ENCODE measurements at places on chromosomes 2 and 18.

GRCh38 chr2:38534746-38535403, 67.9 kb downstream of the HNRNPLL start:
- DNase-seq, result no peak

DNA sequence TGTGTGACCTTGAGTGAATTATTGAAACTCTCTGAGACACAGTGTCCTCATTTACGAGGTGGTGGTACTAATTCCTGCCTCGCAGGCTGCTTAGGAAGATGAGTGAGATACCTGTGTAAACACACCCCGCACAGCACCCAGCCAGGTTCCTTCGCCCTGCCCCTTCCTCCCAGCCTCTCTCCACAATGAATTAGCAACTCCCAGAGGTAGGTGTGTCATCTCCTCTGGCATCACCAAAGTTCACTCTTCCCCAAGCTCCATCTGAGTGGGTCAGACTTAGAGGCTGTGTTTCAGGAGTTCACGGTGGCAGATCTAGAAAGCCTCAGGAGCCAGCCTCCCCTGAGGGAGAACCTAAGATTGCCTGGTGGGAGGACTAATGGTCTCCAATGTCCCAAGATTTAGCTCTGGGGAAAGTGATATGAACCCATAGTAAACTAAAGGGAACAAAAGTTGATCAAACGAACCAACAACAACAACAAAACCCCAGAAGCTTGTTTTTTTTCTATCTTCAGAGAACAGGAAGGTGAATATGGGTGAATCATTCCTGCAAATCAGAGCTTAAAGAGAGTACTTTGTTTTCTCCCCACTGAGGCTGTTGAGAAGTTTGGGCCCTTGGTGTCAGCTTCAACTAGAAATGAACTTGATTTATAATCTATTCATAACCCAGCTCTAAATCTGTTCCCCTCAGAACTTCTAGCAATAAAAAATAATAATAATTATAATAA, 44.4 kb upstream of the NRP2 start:
- DNase-seq, result no peak

- no peak for DNase-seq
Measured at GRCh38 chr2:43100362-43100882, 126.0 kb downstream of the ZFP36L2 start.

- DNase-seq, result no peak
Measured at GRCh38 chr2:240583774-240584173, 2.8 kb upstream of the CAPN10 start.

- DNase-seq, result no peak
Measured at GRCh38 chr2:224938651-224939182, 103.6 kb downstream of the DOCK10 start.

GRCh38 chr2:23523373-23524260, 138.6 kb downstream of the KLHL29 start:
- DNase-seq, result no peak

DNA sequence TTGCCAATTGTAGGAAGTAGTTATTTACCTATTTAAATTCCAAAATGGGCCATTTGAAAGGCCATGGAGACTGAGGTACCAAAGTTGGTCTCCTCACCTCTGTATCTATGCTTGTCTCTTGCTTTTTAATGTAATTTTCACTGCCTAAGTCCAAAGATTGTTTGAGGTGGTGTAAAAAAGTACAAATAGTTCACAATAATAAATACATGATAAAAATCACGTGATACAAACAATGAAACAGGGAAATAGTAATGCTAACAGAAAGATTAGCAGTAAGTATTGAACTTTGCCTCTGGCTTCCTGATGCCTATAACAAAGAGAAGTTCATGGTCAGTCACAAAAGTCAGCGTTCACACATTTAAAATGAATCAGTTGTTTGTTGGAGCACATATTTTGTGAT, 67.6 kb downstream of the CNTNAP5 start:
- DNase-seq, result no peak

DNA sequence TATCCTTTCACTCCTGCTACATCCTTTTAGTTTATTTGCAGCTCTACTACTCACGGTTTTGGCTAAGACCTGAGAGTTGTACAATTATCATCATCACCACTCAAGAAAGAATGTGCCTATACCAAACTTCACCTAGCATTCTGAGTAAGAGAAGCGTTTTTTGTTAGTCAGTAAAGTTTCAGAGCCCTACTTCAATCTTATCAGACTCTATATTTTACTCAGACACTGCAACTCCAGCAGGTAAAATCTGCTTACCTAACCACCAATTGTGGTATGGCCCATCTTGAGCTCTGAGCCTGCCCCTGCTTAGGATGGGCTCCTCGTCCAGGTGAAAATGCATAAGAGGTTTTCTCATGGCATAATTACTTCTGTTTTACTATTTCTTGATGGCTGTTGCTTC, 37.1 kb downstream of the ICOS start:
- DNase-seq, result no peak

DNA sequence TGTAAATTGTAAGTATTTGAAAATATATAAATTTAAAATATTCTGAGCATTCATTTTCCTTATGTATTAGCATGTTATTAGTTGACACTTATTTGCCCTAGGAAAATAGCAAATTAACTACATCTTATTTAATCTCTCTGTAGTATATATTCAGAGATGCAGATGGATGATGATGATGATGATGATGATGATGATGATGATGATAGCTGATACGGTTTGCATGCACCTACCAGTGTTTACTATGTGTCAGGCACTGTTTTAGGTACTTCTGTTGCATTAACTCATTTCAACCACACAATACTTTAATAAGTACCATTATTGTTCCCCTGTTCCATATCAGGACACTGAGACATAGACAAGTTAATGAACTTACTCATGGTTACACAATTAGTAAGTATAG, 191.4 kb upstream of the BOD1L2 start:
- DNase-seq, result no peak

DNA sequence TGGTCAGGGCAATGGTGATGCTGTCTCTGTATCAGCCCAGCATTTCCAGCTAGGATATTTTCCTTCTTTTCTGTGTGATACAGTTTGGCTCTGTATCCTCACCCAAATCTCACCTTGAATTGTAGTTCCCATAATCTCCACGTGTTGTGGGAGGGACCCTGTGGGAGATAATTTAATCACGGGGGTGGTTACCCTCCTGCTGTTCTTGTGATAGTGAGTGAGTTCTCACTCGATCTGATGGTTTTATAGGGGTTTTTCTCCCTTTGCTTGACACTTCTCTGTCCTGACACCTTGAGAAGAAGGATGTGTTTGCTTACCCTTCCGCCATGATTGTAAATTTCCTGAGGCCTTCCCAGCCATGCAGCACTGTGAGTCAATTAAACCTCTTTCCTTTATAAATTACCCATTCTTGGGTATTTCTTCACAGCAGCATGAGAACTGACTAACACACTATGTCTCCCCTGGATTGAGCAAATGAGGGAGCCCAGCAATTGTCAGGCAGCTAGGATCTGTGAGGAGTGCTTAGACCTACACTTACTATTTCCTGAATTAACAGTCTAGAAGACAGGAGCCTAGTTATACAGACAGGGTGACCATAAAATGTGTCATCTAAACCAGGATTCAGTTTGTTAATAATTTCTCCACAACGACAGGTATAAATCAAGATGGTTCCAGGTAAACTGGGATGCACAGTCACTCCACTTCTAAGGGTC, 6.0 kb downstream of the SCN2A start:
- no peak for DNase-seq

GRCh38 chr2:241554610-241555322, 3.8 kb upstream of the BOK start:
- no peak for DNase-seq

- no peak for DNase-seq
Measured at GRCh38 chr2:8382485-8382884, 299.4 kb upstream of the ID2 start.

GRCh38 chr18:64202863-64203262, 54.0 kb upstream of the LINC00305 start:
- no peak for DNase-seq

- DNase-seq, result no peak
Measured at GRCh38 chr2:128750328-128751165, 431.9 kb upstream of the HS6ST1 start.

GRCh38 chr2:84838434-84839145, 42.3 kb downstream of the TRABD2A start:
- DNase-seq, result no peak

DNA sequence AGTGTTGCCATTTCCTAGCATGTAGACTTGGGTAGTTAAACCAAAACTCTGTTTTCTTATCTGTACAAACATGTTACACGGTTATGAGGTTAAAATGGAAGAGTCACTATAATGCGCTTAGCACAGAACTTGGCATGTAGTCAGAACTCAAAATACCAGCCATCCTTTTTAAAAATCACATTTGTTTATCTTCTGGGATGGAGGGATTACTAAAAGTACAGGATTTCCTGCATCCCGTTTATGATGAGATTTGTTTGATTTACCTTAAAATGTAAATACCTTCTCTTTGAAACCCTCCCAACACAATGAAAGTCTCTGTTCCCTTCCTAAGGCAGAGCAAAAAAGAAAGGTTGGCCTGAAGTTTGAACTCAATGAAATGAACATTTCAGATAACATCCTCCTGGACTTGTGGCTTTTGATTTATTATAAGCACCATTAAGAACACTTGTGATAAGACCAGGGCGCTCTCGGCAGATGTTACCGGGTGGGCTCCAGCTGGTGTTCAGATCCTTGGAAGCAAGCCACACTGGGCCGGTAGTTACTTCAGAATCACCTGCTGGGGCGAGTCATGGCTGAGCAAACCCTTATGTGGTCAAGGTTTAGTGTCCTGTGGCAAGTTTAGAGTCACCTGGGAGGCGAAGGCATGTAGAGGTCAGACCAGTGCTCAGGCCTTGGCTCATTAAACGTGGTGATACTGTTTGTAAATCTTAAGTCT, 105.7 kb downstream of the MGAT5 start:
- peak; percentile 19 for DNase-seq

GRCh38 chr2:46827274-46828134, 88.1 kb downstream of the MCFD2 start:
- no peak for DNase-seq

DNA sequence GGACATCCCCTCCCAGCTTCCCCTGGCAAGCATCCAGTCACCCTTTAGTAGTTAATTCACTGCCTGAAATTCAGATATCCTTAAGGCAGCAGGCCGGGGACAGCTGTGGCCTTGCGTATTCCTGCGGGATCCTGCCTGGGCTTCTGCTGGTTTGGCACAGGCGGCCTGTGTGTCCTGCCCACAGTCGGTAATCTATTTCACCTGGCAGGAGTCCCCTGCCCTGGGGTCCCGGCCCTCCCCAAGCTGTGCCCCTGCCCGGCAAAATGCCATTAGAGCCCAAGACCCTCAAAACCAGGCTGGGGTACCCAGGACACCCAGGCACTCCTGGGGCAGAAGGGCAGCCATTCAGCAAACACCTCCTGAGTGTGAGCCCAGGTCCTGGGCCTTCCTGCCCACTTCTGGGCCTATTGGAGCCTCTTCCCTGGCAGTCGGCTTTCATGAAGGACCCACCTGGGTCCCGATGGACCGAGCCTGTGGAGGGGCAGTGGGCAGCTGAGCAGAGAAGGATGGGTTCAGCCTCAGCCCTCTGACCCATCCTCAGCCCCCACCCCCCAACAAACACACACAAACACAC, 11.6 kb downstream of the CROCC2 start:
- no peak for DNase-seq

DNA sequence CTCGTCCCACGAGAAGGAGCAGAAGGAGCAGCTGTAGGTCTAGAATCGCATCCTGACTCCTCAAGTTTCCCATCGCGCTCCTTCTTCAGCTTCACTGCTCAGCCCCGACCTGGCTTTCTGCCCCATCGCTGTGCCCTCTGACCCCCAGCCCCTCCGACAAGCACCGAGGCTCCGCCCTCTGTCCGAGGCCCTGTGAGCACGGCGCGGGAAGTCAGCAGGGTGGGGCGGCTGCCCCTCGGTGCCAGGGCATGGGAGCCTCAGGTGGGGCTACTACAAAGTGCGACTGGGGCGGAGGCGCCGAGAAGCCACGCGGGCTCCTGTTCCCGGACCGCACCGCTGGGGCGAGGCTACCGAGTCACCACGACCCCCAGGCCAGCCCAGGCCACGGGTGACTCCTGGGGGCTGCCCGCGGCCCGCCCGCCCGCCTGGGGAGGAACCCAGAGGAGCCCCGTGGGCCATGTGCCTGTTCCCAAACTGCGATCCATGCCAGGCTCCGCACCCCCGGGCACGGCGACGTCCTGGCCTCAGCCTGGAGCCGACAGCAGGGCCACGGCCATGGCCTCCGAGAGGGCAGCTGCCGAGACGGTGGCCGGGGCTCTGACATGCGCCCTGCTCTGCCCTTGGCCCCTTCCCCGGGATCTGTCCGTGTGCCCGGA, 36.6 kb upstream of the ID2 start:
- DNase-seq, result no peak

GRCh38 chr2:172079838-172080640, 5.3 kb upstream of the DLX1 start:
- no peak for DNase-seq

GRCh38 chr2:133945089-133945488, 308.8 kb upstream of the MGAT5 start:
- no peak for DNase-seq

DNA sequence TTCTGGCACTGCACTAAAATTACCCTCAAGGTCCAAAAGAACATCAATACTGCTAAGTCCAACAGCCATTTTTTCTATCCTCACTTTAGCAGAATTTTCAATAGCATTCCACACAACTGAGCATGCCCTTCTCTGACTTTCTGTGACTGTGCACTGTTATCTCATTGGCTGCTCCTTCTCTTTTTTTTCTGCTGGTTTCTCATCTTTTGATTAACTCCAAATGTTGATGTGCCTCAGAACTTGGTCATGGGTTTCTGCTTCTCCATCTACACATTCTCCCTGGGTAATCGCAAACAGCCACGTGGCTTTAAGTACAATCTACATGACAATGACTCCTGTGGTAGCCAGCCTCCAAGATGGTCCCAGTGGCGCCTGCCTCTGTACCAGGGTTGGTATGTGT, 75.0 kb upstream of the CD226 start:
- DNase-seq, result no peak

GRCh38 chr18:21703241-21703820, 1.2 kb downstream of the ABHD3 start:
- DNase-seq, result no peak

DNA sequence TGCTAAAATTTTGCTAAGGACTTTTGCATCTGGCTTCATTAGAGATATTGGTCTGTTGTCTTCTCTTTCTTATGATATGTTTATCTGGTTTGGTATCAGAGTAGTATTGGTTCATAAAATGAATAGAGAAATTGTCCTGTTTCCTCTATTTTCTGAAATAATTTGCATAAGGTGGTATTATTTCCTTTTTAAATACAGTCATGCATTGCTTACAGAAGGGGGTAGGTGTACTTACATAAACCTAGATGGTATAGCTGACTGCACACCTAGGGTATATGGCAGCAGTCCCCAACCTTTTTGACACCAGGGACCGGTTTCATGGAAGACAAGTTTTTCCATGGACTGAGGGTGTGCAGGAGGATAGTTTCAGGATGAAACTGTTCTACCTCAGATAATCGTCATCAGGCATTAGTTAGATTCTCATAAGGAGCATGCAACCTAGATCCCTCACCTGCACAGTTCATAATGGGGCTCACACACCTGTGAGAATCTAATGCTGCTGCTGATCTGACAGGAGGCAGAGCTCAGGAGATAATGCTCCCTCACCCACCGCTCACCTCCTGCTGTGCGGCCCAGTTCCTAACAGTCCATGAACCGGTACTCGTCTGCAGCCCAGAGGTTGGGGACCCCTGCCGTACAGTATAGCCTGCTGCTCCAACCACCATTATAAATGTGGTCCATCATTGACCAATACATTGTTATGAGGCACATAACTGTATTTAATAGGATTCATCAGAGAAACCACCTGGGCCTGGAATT, 189.2 kb downstream of the FAM210A start:
- no peak for DNase-seq

GRCh38 chr2:227411320-227411989, 23.7 kb upstream of the SCYGR1 start:
- DNase-seq, result no peak

- DNase-seq, result no peak
Measured at GRCh38 chr2:98519851-98520250, 75.2 kb downstream of the INPP4A start.
